H9 (cell line): ENCODE measurements at places on chromosomes 2 and 18. TPM values are rescaled to one million over a fixed set of nuclear protein-coding genes. Genes with fewer than 3 reads are reported as not detected.

GTF2A1L gene
- not detected in 2 replicates for total RNA-seq

RGPD5 gene
- total RNA-seq = 48.3 and 50.0 TPM in 2 replicates

DNA sequence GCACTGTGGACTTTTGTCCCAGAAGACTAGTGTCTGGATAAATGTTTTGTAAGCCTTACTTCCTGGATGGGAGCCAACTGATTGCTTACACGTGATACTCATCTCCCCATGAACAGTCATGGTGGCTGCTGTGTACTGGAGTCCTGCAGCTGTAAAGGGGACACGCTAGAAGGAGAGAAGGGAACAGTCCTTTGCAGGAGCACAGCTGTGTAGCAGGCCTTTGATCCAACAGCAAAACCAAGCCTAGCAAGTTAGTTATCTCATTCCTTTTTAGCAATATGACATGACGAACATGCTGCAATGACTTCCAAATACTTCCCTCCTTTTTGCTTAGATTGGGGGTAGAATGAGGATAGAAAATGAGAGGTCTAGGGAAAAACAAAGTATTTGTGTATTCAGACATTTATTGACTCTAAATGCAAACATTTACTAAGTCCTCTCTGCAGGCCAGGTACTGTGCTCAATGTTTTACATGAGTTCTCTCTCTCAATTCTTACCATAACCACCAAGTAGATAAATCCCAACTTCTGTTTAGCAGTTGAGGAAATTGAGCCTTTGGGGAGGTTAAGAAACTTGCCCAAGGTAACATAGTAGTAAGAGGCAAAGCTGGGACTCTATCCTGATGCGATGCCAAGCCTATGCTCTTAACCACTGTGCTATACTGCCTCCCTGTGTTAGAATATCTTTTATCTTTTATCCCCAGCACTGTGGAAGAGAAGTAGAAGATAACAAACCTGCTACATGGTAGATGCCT lies 55.4 kb upstream of the CD28 start:
- DNase-seq = no peak
- H3K4me1 ChIP-seq = no peaks in the 10 kb centered on the region
- no peak overlapping the region for H3K4me3 ChIP-seq
- H3K27me3 ChIP-seq = no peaks in the 10 kb centered on the region

GRCh38 chr18:54192415-54192814 lies 32.1 kb downstream of the MBD2 start:
- no peak overlapping the region for H3K4me3 ChIP-seq
- DNase-seq = no peak
- H3K4me1 ChIP-seq = no peaks in the 10 kb centered on the region; the same call in 1 of the 2 replicates
- H3K27me3 ChIP-seq = no peaks in the 10 kb centered on the region

DNA sequence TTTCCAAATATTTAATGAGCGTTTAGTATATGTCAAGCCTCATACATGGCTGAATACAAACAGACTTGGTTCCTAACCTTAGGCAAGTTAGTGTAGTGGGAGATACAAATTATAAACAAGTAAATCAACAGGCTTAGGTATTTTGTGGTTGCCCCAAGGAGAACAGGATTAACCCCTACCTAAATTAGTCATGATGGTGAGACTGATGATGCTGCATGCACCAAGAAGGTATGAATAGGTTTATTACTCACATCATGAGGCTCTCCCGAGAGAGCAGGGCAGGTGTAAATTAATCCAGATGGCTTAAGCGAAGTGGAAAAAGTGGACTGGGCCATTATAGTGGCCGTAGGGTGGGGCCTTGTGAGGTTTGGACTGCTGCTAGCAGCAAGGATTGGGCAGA lies 118.1 kb upstream of the GCFC2 start:
- no peak overlapping the region for H3K4me3 ChIP-seq
- H3K36me3 ChIP-seq = no peaks in the 10 kb centered on the region

DNA sequence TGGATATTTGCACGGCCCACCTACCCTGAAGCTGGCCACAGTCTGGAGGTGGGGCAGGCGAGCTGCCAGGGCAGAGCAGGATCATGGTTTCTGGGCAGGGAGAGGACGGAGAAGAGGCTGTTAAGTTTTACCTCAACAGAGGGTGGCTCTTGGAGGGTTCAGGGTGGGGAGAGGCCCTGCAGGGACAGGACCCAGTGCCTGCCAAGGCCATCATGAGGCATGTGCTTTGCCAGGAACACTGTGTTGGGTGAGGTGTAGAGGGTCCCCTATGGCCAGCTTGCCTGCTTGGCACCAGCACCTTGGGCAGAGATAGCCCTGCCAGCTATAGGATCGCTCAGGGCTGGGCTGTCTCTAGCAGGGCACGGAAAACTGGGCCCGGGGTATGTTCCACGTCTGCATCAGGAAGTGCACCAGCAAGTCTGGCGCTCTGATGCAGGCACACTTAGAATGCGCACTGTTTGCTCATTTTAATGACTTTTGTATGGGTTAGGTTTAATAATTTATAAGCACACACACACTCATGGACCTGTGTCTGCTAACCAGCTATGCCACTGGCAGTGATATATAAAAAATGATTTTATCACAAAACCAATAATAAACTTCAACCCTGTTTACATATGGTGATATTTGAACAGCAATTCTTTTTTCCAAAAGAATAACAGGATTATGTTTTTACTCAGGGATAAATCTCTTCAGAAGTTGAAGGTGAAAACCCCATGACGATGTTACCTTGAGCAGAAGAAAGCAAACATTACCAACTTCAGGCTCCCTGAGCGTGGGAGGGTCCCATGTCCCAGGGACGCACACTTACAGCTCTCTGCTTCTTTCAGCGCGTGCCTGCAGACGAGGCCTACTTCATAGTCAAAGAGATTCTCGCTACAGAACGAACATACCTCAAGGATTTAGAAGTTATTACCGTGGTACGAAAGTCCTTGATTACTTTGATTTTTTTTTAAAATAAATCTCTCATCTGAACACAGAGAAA lies 46.4 kb downstream of the STK25 start:
- no peaks in the 10 kb centered on the region for H3K36me3 ChIP-seq
- no peaks in the 10 kb centered on the region for H3K4me1 ChIP-seq
- DNase-seq = no peak
- no peak overlapping the region for H3K4me3 ChIP-seq

- DNase-seq = no peak
- no peaks in the 10 kb centered on the region for H3K36me3 ChIP-seq
- no peak overlapping the region for H3K4me3 ChIP-seq
- no peaks in the 10 kb centered on the region for H3K27me3 ChIP-seq
Observed at GRCh38 chr2:237350070-237350469, 63.9 kb downstream of the COL6A3 start.
